Omental fat pad (tissue), 4 donors: ENCODE measurements at places on chromosomes 4 and X.

DNA sequence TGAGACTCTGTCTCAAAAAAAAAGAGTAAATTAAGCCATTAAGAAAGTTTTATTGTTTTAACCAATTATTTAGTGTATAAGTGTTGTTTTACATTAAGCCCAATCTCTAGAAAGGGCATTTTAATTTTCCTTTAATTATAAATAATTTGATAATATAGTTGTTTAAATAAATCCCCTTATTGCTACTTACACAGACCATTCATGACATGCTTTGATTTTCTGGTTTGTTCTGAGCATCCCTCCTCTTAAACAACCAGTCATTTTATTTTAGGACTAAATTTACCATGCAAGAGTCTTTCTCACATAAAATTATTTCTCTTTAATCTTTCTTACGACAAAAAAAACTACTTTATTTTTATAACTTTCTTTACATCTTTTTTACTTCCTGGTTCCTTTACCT lies 23.5 kb upstream of the PAGE5 start:
- DNase-seq = no peak

DNA sequence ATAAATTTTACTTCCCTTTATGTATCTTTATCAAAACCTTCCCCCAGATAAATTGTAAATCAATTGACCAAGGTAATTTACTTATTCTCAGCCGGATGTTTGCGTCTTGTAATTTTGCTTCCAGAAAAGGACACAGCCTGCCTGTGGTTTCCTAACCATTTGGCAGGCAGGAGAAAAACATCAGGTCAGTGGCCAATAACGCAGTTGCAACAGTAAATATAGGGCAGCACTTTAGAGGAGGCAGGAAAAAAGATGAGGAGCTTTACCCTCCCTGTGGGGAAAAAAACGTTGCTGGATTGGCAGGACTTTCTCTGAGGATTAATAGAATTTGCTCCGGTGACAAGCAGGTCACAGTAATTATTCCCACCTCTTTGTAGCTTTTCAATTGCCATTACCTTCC lies 2618.1 kb downstream of the ARAP2 start:
- DNase-seq = no peak

- DNase-seq = no peak
Measured at GRCh38 chr4:94813221-94813620, 55.5 kb downstream of the BMPR1B start.

DNA sequence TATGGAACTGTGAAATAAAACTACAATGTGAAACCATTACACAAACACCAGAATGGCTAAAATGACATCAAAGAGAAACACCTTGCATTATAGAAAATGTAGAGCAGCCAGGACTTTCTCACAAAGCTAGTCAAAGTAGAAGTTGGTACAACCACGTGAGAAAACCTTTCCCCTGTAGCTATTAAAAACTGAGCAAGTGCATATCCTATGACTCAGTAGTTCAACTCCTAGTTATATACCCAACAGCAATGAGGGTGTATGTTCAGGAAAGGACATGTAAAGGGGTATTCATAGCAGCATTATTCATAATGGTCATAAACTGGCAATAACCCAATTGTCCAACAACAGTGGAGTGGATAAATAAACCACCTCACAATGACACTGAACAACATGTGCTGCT lies 177.5 kb upstream of the NUDT10 start:
- DNase-seq = no peak

- DNase-seq = no peak
Measured at GRCh38 chrX:54530357-54530900, 410 bp downstream of the GNL3L start.

GRCh38 chr4:11474146-11474545 lies 45.5 kb upstream of the HS3ST1 start:
- no peak for DNase-seq

- no peak for DNase-seq
Measured at GRCh38 chrX:69616457-69617203, 717 bp downstream of the EDA start.

DNA sequence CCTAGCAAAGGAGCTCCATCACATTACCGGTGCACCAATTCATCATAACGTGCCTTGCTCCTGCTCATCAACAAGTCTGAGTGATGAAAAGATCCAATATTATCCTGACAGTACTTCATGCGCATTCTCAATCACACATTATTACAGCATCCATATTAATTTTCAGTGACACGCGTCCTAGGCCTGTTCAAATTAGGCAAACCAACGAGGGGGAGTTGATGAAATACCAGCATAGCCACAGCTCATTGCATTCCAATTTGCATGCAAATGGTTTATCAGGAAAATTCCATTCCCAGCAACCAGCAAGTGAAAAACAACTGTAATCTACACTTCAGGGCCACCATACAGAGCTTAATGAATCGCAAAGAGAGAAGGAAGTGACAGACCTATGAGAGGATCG lies 236.9 kb downstream of the DCLK2 start:
- no peak for DNase-seq

DNA sequence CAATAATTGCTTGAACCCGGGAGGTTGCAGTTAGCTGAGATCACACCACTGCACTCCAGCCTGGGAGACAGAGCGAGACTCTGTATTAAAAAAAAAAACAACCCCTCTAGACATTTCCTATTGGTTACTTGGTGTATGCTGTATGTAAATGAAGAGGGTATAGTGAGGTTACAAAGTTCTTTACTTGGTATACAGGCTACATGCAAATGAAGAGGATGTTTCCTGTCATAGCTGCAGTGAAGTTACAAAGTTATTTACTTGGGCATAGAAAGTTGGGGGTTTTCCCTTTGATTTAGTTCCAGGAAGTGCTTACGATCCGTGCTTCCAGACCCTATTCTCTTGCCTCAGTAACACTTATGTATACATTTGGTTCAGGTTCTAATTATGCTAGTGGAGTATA lies 38.4 kb upstream of the CLNK start:
- DNase-seq = no peak

GRCh38 chr4:14415146-14415545 lies 587.1 kb upstream of the CPEB2 start:
- no peak for DNase-seq

- no peak for DNase-seq
Measured at GRCh38 chrX:118948270-118948669, 26.1 kb upstream of the LONRF3 start.

- DNase-seq = no peak
Measured at GRCh38 chr4:159980826-159981468, 878.1 kb downstream of the RAPGEF2 start.

- no peak for DNase-seq
Measured at GRCh38 chrX:3518870-3519269, 172.4 kb upstream of the MXRA5 start.

DNA sequence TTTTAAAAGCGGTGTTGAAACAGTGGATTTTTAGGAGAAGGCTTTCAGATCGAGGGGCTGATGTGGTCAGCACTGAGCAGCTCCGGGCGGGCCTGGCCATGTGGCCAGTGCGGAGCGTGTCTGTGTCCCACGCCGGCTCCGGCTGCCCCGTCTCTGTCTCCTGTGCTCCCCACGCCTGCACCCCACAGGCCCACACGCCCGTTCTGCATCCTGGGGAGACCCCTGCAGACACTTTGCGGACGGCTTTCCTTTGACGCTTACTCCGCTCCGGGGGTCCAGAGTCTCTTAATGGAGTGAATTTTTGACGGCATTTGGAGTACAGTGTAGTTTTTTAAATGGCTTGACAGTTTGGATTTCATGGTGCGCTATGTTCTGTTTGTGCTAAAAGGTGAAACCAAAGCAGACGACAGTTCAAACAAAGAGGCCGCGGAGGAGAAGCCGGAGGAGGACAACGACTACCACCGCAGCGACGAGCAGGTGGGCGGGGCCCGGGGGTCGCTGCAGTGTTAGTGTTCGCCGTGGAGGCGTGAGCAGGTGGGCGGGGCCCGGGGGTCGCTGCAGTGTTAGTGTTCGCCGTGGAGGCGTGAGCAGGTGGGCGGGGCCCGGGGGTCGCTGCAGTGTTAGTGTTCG lies 38.7 kb downstream of the PCGF3 start:
- no peak for DNase-seq

DNA sequence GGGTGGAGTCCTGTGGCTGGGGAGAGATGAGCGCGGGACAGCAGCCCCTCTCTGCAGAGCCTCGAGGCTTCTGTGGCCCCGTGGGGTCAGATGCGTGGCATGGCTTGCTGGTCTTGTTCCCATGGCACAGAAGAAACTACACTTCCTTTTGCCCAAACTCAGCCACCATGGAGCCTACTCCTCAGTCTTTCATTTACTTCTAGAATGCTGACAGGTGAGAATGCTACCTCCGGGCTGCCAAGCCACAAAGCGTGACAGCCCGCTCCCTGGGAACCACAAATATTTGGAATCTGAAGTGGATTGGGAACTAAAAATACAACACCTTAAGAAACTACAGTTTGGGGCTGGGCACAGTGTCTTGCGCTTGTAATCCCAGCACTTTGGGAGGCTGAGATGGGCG lies 98.0 kb downstream of the TRAPPC11 start:
- DNase-seq = no peak

- DNase-seq = no peak
Measured at GRCh38 chr4:28427306-28428085, 1566.9 kb downstream of the STIM2 start.
